HCT116 (cell line): ENCODE measurements at places on chromosomes 6 and 20. TPM values are rescaled to one million over a fixed set of nuclear protein-coding genes. Genes with fewer than 3 reads are reported as not detected.

DNA sequence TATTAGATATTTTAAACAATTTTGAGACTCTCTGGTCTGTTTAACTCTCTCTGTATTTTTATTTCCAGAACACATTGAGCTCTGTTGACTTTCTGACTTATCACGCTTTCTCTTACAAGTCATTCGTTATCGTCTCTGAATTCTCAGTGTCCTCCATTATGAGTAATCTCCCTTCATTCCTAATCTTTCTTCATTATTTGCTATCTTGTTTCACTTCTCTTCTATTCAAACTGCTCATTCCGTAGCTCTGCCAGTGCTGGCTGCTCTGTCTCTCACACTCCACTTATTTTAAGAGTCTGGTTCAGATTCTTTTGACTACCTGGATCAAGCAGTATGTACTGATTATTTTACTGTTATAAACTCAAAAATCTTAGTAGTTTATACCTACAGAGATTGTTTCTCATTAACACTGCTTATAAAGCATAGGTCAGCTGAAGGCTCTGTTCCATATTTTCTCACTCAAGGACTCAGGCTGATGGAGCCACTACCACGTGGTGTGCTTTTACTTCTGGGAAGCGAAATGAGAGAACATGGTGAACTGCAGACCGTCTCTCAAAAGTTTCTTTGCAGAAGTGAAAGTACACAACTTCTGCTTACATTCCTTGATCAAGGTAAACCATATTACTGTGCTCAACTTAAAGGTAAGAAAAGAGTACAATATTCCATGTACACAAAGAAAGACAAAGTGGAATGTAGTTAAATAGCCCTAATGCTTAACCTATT, 485.2 kb downstream of the GRIK2 start:
- DNase-seq = no peak

DNA sequence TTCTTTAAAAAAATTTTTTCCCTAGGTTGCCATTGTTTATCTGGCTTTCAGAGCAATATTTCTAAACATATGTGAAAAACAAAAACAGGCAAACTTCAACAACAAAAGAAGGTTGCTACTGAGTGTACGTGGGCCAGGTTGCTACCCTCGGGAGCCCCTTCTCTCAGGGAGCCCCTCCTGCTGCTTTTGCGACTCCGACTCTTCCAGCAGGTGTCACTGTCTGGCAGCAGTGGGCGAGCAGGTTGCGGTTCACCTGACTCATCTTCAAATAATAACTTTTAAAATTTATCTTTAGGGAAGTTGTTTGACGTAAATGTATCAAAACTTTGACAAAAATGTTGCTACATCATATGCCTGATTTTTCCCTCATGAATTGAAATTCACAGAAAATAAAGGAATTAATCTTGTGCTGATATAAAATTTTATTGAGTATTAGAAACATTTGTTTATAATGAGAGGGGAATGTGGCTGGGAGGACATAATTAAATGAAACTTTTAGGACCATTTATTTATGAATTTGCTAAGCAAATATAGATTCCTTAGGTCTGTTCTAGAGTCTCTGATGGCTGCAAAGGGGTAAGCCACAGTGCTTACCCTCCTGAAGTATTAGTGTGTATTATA, 138.8 kb downstream of the HIVEP1 start:
- DNase-seq = peak; percentile 19

- no peak for DNase-seq
Observed at GRCh38 chr6:110322151-110322873, 35.8 kb downstream of the METTL24 start.

DNA sequence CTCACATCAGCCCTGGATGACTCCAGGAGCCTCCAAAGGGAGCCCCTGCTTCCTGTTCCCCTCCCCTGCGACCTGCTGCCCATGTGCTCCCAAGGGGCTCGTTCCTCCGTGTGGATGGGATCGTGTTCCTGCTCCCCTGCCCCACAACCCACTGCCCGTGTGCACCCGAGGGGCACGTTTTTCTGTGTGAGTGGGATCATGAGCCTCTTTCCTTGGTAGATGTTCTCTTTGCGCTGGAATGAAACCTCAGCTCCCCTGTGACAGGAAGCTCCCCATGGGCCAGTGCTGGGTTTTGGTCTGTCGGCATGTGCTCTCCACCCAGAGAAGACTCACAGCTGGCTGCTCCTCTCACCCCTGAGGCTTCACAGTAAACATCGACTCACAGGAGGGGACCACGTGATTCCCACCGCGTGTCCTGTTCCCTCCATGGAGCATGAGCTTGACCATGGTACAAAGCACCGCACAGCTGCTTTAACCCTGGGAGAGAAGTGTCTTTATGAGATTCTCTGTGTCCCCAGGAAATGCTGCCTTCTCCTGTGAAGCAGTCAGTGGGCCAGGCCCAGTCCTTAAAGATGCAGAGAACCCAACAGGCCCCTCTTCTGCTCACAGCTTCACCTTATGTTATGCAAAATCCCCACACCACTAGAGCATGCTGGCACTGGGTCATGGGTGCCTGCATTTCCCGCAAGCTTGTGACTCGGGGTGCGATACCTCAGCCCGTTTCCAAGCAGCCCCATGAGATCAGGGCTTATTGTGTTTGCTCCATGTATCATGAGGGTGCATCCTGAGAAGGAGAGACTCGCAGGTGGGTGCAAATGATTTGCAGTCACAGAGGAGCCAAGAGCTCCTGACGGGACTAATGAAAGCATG, 215.1 kb downstream of the ERMARD start:
- DNase-seq = no peak

GRCh38 chr6:70375166-70375565, 38.1 kb upstream of the FAM135A start:
- DNase-seq = no peak

- no peak for DNase-seq
Observed at GRCh38 chr20:50450881-50451752, 59.1 kb upstream of the PTPN1 start.

DNA sequence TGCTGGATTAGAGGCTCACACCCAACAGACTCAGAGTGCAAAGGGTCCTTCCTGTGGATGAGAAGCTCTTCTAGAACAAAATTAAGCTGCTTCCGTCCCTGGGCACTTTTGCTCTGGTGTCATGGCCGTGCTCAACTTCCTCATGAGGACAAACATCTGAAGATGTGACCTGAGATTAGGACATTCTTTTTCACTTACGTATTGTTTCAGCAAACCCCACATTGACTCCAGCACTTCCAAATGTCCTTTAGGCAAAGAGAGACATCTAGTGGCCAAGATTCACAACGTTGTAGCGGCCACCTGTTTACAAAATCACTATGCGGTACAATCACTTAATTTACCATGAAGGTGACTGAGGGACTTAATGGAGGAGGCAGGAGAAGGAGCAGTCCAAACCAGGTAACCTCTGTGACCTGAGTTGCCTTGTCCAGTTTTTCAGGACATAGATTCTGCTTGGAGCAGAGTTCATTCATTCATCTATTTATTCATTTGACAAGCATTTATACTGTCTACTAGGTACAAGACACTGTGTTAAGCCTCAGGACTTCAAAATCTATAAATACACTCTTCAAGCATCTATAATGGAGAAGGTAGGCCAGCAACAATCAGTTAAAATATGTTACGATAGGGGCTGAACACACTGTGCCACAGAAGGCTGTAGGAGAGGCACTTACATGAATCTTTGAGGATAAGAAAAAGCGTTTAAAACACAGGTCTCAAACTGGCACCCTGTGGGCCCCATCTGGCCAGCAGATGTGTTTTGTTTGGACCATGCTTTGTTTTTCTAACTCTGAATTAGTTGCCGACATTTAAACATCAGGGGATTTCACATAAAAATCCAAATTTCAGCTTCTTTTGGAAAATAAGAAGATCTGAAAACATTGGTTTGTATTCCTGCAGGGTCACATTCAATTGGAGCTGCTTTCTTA, 5.6 kb upstream of the ADGRF1 start:
- DNase-seq = peak; percentile 89

DNA sequence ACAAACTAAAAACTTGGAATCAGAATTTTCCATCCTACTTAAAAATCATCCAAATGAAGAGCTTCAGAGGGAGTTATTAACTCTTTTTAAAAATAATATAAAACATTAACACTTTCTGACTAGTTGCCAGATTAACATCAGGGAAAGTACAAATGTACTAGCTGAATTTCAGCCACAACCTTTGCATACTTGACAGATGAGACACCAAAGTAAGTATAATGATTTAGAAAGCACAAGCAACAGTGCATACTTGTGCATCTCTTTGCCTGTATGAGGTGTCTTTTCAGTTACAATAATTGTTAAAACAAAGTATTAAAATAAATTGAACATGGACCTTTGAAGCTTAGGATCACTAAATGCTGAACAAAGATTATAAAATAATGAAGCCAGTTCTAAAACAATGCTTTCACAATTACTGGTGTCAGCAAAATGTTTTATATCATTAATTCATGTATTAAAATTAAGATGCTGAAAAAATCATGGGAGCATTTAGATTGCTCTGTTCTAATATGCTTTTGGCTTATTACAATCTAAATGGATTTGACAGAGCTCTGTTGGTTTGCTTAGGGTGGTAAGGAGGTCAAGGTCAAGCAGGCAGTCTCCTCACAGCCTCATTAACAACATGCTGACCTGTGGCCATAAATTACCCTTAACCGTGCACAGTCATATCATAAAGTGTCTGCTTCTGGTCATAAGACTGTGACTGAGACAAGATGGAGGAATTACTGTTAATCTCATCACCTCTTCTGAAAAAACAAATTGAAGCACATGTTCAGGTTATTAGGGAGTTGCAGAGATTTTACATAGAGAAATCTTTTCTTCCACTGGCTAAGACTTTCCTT, 15.1 kb downstream of the RNF217 start:
- no peak for DNase-seq

DNA sequence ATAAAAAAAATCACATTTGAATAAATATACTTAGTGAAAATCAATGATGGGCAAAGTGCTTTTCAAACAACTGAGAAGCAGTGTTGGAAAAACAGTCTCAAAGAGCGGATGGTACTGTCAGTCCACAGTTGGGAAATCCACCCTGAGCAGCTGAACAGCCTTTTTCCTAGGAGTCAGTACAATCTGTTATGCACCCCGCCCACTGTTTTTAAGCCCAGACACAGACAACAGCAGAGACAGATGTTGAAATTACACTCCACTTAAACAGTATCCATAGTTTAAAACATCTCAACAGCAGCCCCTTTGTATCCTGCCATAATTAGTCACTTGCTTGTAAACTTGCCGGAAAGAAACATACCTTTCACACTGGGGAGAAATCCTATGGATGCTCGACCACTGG, 372 bp downstream of the KIAA0408 start:
- no peak for DNase-seq

GRCh38 chr20:2697768-2698167, 5.2 kb downstream of the EBF4 start:
- no peak for DNase-seq

DNA sequence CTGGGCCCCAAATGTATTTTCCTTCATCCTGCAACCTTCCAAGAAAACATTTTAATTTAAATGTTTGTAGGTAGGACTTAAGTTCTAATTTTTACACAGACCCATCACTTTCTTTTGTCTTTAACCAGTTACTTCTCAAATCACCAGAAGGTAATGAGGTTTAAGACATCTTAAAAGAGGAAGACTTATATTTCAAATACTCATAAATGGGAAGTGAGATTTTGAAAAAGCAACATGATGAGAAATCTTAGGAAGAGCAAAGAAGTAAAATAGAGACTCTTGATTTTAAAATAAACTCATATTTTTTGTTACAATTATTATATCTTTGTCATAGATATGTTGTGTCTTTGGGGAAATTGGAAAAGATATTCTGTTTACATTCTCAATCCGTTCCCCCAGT, 82.3 kb downstream of the SYNE1 start:
- no peak for DNase-seq

GRCh38 chr20:63821811-63822210, 9.3 kb downstream of the ZBTB46 start:
- no peak for DNase-seq

DNA sequence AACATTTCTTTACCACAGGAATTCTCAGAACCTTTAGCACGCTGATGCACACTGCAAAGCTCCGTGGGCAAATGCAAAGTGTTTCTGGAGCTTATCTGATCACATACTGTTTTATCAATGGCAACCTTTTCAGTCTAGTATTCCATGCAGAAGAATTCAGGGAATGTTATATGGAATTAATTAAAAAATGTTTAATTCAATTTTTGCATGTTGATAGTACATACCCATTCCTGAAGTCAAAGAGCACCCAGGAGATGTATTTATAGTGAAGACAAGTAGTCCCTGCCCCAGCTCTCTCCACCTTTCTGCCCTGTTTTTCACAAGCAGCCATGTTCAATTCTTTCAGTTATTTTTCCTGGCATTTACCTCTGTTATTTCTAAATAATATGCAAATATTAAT, 55.2 kb downstream of the DTNBP1 start:
- no peak for DNase-seq

- no peak for DNase-seq
Observed at GRCh38 chr20:8662433-8662954, 406.4 kb upstream of the PLCB4 start.

- DNase-seq = peak; percentile 64
Observed at GRCh38 chr6:24581084-24581669, 64.8 kb downstream of the KIAA0319 start.

DNA sequence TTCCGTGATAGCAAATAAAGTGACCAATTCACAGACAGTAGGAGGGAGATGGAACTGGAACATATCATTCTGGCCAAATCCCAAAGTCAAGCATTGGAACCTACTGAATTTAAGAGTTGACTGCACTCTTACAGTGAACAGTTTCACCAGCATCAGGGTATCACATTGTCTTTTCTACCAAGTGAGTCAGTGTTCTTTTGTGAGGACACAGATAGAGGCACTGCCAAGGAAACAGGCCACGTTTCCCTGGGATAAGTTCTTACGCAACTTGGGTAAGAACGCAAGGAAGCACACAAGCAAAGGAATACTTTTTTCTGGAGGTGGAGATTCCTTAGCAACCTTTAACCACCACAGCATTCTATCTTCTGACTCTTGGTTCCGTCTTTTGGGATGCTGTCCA, 28.6 kb upstream of the ENPP5 start:
- DNase-seq = no peak

- no peak for DNase-seq
Observed at GRCh38 chr20:32672982-32673851, 524 bp downstream of the C20orf203 start.

DNA sequence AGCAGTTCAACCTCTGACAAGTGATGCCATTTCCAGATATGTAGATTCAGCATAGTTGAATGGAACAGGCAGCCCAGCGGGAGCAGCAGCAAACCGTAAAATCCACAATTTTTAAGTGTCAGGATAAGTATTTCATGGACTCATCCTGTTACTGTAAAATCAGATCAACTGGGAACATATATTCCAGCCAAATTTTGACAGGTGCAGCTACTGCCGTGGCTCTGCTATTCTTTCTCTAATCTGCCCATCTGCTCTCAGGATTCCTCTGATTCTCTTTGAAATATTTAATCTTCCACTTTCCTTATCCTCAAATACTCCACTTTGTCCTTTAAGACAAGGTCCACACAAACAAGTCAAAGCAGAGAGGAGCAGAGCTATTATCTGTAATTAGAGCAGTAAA, 245.4 kb upstream of the ASCC3 start:
- DNase-seq = no peak

GRCh38 chr6:127547904-127548649, 28.9 kb upstream of the C6orf58 start:
- no peak for DNase-seq

- DNase-seq = no peak
Observed at GRCh38 chr20:24674921-24675605, 205.6 kb downstream of the SYNDIG1 start.

- DNase-seq = no peak
Observed at GRCh38 chr6:92132457-92132856, 1286.9 kb downstream of the EPHA7 start.

GRCh38 chr6:31541059-31541657, 645 bp downstream of the DDX39B start:
- no peak for DNase-seq

Gene RFX6
- total RNA-seq = not detected

Gene ZBTB46
- 10.7 TPM for total RNA-seq

Gene CLDN20
- total RNA-seq = not detected

Gene GPSM3
- 1.2 TPM for total RNA-seq

Gene CRNKL1
- 20.4 TPM for total RNA-seq

Gene APOM
- 2.2 TPM for total RNA-seq
